HFF-Myc (cell line): ENCODE measurements at places on chromosomes 12 and 14.

DNA sequence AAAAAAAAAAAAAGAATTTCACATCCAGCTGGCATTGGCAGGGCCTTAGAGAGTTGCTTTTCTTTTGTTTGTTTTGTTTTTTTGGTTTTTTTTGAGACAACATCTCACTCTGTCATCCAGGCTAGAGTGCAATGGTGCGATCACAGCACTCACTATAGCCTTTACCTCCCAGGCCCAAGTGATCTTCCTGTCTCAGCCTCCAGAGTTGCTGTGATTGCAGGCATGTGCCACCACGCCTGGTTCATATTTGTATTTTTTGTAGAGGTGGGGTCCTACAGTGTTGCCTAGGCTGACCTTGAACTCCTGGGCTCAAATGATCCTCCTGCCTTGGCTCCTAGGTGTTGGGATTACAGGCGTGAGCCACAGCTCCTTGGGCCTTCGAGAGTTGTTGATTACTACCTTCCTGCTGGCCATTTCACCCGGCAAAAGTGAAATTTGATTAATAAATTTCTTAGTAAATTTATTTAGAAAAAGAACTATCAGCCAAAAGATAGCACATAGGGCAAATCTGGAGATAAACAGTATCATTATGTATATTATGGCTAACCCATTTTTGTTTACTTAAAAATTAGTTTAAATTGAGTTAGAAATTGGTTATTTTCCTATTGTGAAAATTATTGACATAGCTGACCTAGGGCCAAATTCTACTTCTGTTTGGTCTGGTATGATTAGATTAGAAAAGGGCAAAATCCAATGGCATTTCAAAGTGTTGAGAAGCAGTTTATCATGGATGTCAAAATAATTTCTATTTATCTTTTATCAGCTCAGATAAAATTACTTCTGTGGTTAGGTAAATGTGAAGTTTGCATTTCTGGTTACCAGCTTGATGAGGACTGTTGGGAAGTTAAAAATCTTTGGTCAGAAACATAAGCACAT, 12.6 kb downstream of the ACTR6 start:
- DNase-seq: no peak

DNA sequence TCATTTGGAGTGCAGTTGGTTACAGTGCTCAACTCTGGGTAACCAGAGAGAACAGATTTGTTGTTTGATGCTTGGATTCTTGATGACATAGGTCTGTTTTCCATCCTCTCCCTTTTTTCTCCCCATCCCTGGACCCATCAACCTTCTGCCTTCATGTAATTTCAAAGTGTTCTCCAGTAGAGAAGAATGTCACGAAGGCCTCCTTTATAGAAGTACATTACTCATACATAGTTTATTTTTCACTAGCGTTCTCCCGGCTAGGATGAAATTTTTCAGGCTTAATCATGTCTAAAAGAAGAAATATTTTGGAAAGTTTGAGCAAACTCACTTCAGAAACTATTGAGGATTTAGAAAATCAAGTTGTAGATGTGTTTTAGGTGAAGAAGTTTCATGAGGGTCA, 20.9 kb upstream of the APPL2 start:
- no peak for DNase-seq

DNA sequence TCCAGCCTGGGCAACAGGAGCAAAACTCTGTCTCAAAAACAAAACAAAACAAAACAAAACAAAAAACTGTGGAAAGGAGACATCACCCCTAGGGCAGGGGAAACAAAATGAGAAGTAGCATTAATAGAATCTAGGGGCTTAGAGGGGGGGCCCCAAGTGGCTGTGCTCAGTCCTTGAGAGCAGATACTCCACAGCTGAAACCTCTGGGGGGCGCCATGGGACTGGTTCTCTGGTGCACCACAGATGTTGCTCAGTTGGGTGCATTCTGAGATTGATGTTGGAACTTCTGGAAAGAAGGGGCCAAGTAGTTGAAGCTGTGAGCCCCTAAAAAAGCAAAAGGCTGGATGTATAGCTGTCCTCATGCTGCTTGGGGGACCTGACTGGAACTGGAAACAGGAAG, 11.8 kb upstream of the SYNE2 start:
- no peak for DNase-seq

GRCh38 chr12:128794661-128795529, 28.9 kb downstream of the SLC15A4 start:
- DNase-seq: no peak

DNA sequence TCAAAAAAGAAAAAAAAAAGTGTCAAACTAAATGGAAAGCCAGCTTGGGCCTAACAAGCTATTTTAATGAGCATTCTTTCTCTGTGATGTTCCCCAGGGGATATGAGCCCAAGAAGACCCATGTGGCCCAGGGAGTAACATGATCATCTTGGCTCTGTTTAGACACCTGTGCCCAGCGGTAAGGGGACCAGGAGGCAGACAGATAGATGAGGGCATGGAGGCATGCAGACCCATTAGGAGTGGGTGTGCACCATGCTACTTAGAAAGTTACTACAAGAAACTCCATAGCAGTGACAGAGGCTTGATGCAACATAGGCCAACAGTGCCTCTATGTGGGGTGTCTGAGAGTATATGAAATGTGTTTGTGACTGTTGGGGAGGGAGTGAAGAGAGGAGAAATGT, 3.1 kb upstream of the CREBL2 start:
- no peak for DNase-seq

DNA sequence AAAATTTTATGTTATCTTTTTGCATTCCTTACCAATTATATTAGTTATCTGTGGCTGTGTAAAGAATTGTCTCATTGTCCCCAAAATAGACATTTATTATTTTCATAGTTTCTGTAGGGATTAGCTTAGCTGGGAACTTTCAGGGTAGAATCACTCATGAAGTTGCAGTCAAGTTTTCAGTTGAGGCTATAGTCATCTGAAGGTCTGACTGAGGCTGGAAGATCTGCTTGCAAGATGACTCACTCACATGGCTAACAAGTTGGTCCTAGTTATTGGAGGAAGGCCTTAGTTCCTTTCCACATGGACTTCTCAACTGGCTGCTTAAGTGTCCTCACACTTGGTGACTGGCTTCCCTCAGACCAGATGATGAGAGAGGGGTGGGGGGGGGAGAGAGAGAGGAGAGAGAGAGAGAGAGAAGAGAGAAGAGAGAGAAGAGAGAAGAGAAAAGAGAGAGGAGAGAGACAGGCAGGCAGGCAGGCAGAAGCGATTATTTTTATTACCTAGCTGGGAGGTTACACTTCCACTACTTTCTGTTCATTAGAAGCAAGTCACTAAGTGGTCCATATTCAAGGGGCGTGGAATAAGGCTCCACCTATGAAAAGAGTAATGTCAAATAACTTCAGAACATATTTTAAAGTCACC, 6.4 kb downstream of the AP5M1 start:
- no peak for DNase-seq

GRCh38 chr14:96145116-96145864, 59.3 kb upstream of the BDKRB2 start:
- no peak for DNase-seq

GRCh38 chr12:69415471-69416275, 54.5 kb upstream of the FRS2 start:
- DNase-seq: peak; percentile 94

DNA sequence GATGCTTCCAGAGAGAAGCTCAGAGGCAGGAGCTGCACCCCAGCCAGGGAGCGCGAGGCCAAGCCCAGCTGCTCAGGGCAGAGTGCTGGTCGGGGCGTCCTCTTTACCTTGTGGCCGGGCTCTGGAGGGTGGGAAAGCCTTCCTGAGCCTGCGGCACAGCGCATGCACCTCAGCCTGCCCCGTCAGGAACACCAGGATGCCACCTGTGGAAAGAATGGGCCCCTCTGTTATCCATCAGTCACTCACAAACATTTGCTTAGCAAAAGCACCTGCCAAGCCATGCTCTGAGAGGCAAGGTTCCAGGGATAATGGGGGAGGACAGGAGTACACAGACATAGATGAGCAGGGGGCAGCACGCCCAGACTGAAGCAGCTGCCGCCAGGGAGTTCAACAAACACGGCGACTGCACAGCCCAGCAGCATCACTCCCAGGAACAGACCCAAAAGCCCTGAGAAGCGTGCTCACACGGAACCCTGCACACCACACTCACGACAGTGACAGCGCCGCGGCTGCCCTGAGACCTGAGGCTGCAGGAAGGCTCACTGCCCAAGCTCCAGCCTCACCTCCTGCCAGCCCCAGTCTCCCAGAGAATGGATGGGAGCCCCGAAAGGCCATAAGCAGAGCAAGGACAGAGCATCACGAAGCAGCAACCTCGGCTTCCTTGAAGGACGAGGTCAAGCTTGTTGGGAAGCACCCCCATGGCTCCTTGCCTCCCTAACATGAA, 21.8 kb downstream of the DHX37 start:
- DNase-seq: no peak

DNA sequence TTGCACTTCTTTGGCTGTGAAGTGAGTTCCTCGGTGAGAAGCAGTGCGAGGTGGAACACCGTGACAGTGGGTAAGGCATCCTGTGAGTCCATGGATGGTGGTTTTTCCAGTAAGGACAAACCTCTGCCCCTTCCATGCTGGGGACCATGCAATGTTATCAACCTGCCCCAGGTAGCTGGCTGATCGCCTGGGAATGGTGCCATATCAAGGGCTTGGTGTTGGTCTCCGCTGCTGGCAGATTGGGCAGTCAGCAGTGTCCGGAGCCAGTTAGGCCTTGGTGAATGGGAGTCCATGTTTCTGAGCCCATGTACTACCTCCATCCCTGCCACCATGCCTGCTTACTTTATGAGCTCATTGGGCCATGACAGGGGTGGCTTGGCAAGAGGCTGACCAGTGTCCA, 114.7 kb upstream of the C14orf180 start:
- DNase-seq: no peak

DNA sequence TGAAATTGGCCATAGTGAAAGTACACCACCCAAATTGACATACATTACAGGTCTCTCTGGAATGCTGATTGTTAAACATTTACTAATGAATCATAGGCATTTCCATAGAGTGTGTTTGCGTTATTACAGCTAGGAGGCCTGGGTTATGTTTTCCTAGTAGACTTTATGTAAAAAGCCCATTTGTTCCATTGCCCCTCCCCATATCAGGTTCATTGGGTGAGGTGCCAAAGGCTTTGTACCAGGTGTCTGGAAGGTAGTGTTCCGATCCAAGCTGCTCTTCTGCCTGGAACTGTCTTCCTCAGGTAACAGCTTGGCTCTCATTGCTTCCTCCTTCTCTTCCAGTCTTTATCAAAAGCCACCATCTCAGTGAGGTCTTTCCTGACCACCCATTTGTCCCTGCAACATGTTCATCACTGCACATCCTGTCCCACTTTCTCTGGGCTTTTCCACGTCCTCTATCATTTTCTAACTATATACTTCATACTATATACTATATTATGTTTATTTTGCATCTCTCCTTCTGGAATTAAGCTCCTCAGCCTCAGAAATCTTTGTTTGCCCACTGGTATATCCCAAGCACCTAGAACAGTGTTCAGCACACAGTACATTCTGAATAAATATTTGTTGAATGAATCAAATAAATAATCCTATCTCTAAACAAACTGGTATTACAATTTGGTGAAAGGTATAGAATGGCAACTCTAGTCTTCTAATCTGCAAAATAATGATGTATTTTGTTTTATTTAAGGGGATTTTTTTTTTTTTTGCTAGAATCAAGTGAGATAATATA, 252.3 kb downstream of the KTN1 start:
- DNase-seq: no peak
